Endothelial cell (in vitro differentiated cells): ENCODE measurements at places on chromosomes 3 and 15.

GRCh38 chr15:40069178-40070165, 30.5 kb upstream of the SRP14 start:
- DNase-seq: no peak

DNA sequence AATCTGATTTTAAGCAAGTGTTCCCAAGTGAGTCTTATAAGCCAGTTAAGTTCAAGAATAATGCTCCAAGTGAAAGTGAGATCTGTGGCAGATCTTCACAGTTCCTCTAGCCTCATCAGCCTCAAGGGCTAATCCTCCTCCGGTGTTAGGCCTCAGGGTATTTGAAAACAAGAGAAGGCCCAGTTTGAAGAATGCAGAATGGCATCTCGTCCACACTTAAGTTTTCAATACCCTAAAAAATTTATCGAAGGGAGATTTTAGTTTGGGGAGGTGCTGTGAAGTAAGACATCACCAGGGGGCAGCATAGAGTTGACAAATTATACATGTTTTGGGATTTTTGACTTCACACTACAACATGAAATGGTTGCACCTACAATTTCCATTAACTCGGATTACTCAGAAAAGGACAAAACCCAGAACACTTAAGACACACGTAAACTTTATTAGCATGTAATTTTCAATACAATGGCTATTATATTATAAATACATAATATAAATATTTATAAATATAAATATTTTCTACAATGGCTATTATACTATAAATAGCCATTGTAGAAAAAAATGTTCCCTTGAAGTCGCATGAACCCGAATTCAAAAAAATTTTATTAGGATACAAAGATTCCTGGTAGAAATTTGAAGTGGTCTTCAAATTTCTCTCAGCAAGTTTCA, 2.3 kb upstream of the TMEM266 start:
- DNase-seq: peak; percentile 40

GRCh38 chr3:37694284-37694675, 167.4 kb upstream of the CTDSPL start:
- no peak for DNase-seq

DNA sequence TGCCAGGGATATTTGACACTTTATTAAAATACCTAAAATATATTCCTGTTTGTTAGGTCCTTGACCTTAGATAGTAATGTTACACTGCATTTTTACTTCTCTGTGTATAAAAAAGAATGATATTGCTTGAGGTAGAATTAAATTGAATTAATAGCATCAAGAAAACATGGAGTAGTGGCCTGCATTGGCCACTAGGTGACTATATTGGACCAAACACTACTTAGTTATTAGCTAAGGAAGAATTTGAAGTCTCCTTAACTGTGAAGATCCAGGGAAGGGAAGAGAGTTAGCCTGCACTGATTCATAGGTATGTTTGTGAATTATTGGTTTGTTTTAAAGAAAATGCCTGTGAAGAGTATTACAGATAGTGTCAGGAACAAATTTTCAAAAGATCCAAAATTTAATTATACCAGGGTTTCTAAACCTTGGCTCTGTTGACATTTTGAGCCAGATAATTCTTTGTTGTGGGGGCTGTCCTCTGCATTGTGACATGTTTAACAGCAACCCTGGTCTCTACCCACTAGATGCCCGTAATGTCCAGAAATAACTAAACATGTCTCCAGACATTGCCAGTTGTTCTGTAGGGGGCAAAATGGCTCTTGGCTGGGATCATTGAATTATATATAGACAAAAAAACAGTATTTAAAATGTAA, 103.6 kb upstream of the THSD4 start:
- DNase-seq: peak; percentile 8

- no peak for DNase-seq
Measured at GRCh38 chr15:41483519-41483918, 10.2 kb upstream of the ITPKA start.

DNA sequence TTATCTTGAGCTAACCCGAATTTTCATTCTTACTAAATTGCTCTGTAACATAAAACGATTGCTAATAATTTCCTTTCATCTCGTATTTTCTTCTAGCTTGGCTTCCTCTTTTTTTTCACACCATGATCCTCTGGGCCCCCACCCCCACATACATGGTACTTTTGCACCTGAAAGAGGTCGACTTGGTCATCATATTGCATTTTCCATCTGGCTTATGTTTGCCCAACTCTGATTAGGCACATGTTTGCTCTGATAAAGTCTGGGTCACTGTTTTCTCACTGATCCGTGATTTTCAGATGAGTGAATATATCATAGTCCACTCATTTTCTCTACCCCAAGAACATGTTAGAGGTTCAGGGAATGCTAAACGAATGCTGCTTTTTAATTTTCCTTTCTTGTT, 49.5 kb downstream of the ARRDC4 start:
- DNase-seq: no peak

GRCh38 chr3:38489766-38490165, 6.4 kb upstream of the EXOG start:
- no peak for DNase-seq

DNA sequence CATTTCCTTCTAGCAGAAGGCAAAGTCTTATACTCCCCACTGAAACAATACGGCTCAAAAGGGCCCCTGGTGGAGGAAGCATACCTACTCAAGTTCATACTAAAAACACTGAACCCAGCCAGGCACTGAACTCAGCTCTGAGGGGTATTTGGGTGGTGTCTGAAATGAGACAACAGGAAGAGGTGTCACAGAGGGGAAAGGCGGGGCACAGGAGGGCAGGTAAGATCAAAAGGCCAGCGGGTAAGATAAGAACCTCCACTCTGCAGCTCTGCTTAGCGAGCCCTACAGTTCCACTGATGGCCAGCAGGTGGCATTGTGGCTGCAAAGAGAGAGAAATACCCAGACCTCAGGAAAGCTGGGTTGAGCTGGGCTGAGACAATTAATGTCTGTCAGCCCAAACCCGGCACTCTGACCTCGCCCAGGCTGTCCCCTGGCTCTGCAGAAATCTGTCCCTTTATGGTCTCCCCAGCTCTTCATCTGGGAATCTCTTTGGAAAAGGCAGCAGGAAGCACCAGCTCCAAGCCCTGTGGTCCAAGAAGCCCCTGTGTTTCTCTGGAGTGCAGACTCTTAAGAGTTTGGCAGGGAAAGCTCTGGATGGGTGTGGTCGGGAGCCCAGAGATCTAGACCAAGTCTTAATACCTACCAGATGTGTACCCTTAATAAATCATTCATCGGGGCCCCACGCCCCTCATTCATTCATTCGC, 8.4 kb downstream of the MFGE8 start:
- peak; percentile 83 for DNase-seq

DNA sequence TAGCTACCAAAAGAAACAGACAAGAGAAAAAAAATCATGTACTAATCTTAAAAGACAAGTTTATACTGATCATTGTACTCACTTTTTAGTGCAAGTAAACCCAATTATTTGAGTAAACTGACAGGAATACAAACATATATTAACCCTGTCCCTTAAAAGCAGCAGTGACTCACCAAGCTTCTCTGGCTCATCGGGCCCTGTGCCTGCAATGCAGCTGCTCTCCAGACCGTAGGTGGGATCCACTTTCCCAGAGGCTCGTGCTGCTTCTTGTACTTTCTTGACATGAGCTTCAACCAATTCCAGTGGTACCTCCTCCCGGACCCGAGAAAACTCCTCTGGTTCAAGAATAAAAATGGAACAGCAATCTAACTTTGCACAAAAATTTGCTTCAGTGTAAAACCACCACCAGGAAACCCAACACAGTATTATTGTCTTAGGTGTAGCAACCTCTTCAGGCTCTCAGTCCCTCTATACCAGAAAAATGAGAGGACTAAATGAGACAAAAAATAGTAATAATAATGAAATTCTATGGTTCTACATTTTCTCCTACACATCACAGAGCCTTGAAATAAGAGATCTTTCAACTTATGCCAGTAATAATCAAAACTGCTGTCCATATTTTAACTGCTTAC, 82.6 kb upstream of the CSPG5 start:
- no peak for DNase-seq

GRCh38 chr15:44153352-44153751, 41.7 kb downstream of the FRMD5 start:
- no peak for DNase-seq

DNA sequence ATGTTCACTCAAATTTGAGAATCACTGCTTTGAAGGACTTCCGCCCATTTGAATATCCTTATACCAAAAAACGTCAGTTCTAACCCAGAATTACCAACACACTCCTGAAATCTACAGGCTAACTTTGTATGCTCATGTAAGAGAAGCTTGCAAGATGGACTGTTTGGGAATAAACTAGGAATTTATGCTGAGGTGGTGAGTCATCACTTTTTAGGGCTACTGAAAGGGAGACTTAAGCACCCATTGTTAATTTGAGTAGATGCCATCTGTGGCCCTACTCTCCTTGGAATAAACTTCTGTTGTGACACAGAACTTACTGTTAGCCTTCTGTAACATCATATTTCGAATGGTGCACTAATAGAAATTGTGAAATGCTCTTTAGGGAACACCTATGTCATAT, 74.6 kb downstream of the FGF12 start:
- DNase-seq: no peak

- peak; percentile 73 for DNase-seq
Measured at GRCh38 chr15:31974855-31975829, 55.2 kb upstream of the CHRNA7 start.

- no peak for DNase-seq
Measured at GRCh38 chr3:187015903-187016638, 85.7 kb downstream of the ST6GAL1 start.

DNA sequence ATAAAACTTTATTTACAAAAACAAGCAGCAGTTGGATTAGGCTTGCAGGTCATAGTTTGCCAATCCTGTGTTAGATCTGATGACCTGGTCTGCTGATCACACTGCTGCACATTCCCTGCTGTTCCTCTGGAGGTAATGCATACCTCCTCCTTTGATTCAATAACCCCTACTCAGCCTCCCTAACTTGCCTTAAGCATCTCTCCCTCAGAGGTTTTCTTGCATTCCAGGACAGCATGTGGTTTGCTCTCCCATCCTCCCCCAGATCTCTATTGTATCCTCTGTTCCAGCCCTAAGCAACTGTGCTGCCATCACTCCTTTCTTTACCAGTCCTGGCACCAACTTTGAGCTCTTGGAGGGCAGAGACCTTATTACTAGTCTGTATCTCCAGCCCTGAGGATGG, 63.4 kb downstream of the CACNA2D3 start:
- DNase-seq: no peak

DNA sequence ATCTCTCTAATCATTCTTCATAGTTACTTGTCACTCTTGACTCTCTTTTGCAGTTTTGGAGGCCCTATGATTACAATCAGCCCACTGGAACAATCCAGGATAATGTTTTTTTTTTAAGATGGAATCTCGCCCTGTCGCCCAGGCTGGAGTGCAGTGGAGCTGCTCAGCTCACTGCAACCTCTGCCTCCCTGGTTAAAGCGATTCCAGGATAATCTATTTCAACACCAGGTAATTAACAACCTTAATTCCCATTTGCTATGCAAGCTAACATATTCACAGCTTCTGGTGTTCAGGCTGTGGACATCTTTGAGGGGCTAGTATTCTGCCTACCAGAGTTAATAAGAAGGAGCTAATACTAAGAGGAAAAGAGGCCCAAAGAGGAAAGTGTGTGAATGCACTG, 1.1 kb upstream of the BLOC1S6 start:
- no peak for DNase-seq

DNA sequence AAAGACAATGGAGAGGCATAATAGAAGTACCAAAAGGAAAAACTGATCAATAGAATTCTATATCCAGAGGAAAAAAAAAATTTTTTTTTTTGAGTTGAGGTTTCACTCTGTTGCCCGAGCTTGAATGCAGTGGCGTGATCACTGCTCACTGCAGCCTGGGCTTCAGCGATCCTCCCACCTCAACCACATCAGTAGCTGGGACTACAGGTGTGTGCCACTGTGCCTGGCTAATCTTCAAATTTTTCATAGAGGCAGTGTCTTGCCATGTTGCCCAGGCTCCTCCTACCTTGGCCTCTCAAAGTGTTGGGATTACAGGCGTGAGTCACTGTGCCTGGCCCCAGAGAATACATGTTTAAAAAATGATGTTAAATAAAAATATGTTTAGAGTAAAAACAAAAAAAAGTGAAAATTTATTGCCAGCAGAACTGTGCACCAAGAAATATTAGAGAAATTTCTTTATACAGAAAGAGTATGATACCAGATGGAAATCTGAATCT, 154.3 kb upstream of the ZBTB20 start:
- no peak for DNase-seq

- no peak for DNase-seq
Measured at GRCh38 chr3:49706456-49707112, 12.9 kb downstream of the AMIGO3 start.

DNA sequence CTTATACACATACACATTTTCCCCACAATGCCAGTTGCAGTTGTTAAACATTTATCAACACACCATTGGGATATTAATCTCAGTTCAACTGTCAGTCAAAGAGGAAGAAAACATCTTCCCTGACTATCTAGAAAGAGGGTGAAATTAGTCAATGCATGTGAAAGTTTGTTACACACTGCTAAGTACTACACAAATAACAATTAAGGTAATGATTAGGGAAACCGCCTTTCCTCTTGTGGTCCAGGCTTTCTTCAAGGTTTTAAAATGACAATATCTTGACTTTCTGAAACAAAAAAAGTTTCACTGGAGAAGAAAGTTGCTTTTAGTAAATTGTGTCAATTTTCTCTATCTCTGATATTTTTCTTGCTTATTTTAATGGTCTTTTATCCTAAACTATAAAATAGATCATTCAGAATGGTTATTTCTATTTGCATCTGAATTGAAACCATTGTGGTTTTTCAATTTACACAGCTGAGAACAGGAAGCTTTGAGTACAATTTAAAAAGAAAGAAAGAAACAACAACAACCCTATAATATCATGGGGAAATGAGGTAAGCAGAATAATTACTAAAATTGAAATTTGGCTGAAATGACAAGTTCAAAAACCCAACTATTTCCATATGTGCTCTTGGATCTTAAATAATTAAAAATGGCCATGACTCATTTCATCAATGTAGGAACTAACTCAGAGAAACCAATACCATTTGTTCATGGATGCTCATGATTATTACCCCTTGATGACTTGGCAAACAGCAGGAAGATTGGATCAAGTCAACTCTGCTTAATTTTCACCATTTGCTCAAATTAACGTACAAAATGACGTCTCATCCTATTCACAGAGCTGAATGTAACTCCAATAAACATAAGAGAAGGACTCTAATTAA, 31.7 kb downstream of the GPR149 start:
- DNase-seq: no peak

GRCh38 chr3:16510620-16511319, 2.7 kb downstream of the RFTN1 start:
- no peak for DNase-seq

- peak; percentile 59 for DNase-seq
Measured at GRCh38 chr15:65377105-65377975, 462 bp downstream of the IGDCC3 start.

- no peak for DNase-seq
Measured at GRCh38 chr3:151204530-151205402, 1.8 kb upstream of the GPR171 start.

DNA sequence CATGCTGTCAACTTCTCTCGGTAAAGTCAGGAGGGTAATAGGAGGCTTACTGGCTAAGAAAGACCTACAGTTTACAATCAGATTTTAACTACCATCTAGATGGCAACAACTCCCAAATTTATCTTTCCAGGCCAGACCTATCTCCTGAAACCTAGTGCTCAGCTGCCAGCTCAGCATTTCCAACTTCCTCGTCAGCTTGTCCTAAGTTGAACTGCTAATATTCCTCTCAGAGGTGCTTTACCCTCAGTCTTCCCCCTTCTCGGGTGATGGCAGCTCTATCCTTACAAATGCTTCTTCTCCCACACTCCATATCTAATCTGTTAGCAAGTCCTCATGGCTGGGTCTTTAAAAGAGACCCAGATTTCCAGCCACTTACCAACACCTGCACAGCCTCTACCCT, 36.9 kb upstream of the UBE2E2 start:
- no peak for DNase-seq

- DNase-seq: peak; percentile 88
Measured at GRCh38 chr15:77634266-77634962, 1.7 kb upstream of the LINGO1 start.
